ENCODE measurements at places on chromosomes 5 and 9.

- DNase-seq, result no peak
Measured at GRCh38 chr5:147481874-147482705, 27.8 kb downstream of the DPYSL3 start.

GRCh38 chr5:127231118-127231517 lies 59.5 kb upstream of the MEGF10 start:
- no peak for DNase-seq

GRCh38 chr9:17829812-17830385 lies 251.0 kb downstream of the SH3GL2 start:
- DNase-seq, result no peak

DNA sequence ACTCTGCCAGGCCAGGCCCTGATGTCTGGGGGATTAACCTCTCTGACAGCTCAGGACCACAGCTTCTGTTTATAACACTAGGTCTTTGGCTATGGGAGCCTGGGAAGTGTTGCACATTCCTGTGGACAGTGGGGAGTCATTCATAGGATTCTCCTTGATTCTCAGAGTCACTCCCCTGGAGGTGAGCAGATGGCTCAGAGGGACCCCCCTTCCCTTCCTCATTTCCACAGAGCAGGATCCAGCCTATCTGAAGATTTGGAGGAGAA lies 60.2 kb downstream of the NRG2 start:
- no peak for DNase-seq

DNA sequence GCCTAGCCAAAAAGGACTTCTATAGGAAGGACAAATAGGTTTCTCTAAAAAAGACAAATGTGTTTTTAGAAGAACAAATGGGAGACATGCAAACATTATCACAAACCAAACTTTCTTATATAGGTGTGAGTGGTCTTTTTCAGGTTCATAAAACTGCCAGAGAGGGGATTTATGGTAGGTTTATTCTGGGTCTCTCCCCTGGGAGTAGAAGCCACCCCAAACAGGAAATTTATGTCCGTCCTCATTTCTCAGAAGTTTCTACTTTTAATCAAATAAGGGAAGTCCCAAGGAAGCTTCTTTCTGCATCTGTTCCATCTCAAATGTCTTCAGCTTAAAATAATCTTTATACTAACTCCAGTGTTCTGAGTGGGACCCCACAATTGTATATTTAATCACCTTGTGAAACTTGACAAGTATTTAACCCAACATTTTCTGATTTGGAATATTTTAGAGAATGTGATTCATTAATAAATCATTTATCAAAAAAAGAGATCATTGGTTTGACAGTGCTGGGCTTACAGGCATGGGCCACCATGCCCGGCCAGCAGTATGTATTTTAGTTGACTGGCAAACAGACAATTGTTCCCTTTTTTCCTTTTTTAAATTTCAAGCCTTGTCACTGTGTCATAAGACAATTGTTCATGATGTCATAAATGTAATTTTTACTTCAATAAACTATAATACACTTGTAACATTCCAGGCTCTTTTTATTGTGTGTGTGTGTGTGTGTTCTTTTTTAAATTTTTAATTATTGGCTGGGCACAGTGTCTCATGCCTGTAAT lies 44.6 kb upstream of the GLDC start:
- no peak for DNase-seq

- DNase-seq, result no peak
Measured at GRCh38 chr9:35757226-35757891, 3.3 kb upstream of the MSMP start.

DNA sequence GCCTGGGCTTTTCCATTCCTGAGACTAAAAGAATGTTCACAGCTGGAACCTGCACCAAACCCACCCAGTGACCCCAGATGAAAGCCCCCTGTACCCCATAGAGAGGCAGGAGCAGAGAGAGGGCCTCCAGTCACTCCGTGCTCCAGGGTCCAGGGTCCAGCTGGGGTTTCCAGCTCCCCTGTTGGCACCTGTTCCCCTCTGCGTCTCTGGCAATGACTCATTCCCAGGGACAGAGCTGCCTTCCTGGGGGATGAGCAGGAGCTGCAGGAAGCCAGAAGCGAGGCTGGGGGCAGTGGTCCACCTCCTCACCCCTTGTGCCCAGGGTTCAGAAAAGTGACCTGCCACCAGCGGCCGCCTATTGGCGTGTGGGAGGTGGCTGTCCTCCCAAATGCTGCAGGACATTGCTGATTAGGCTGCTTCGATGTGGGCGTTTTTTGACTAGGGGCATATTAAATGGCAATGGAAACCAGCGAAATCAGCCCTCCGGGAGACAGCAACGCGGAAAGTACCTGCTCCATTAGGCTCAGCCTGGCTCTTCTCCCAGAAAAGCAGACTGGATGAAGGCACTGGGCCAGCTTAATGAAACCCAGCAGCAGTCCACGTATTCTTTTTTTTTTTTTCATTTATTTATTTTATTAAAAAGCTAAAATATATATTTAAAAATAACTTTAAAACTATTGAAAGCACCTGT lies 97.4 kb downstream of the DAP start:
- DNase-seq, result no peak

- no peak for DNase-seq
Measured at GRCh38 chr9:36144309-36145232, 8.0 kb downstream of the GLIPR2 start.

GRCh38 chr9:111431684-111432083 lies 52.5 kb downstream of the ECPAS start:
- no peak for DNase-seq

- no peak for DNase-seq
Measured at GRCh38 chr9:107043886-107044285, 180.9 kb downstream of the ZNF462 start.

DNA sequence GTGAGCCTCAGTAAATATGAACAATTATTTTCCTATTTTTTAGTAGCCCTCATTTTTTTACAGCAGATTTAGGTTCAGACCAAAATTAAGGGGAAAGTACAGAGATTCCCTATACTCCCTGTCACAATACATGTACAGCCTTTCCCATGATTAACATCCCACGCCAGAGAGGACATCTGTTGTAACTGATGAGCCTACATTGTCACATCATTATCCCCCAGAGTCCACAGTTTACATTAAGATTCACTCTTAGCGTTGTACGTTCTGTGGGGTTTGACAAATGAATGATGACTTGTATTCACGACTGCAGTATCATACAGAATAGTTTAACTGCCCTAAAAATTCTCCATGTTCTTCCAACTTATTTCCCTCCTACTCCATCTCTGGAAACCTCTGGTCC lies 262.3 kb upstream of the MSX2 start:
- DNase-seq, result no peak
